ENCODE measurements at places on chromosomes 2 and 18.

- no peak for DNase-seq
These were observed 78.8 kb upstream of the KCNE4 start for GRCh38 chr2:222973237-222973636.

DNA sequence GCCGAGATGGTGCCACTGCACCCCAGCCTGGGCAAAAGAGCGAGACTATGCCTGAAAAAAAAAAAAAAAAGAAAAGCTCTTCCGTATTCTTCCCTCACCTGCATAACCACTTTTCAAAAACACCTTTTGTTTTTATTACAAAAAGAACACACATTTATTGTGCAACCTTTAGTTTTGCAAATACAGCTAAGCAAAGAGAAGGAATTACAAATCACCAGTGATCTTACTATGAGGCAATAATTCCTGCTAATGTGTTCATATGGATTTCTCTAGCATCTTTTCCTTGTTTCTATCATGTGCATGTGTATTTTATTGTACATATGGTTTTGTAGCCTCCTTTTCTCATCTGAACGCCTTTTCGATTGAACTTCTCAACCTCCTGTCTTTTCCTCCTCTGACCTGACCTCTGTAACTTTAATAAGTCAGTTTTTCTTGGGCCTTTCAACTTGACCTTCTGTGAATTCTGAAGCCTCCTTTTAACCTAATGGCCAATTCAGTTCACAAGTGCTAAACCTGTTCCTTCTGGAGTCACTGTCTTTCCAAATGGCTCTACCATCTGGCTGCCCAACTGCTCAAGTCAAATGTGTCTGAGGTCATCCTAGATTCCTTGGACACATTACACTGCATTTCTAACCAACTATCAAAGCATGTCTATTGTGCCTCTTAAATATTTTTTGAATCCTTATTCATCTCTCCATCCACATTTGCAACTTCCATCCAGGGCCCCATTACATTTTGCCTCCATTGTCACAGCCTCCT is 59.1 kb upstream of the DAPL1 start:
- no peak for DNase-seq

GRCh38 chr2:111975053-111975552 is 76.7 kb downstream of the MERTK start:
- DNase-seq = no peak

GRCh38 chr2:10550206-10551001 is 102.3 kb upstream of the ODC1 start:
- no peak for DNase-seq

GRCh38 chr2:128369108-128369555 is 50.5 kb upstream of the HS6ST1 start:
- no peak for DNase-seq

- no peak for DNase-seq
These were observed 26.3 kb upstream of the EPG5 start for GRCh38 chr18:45993438-45993837.

DNA sequence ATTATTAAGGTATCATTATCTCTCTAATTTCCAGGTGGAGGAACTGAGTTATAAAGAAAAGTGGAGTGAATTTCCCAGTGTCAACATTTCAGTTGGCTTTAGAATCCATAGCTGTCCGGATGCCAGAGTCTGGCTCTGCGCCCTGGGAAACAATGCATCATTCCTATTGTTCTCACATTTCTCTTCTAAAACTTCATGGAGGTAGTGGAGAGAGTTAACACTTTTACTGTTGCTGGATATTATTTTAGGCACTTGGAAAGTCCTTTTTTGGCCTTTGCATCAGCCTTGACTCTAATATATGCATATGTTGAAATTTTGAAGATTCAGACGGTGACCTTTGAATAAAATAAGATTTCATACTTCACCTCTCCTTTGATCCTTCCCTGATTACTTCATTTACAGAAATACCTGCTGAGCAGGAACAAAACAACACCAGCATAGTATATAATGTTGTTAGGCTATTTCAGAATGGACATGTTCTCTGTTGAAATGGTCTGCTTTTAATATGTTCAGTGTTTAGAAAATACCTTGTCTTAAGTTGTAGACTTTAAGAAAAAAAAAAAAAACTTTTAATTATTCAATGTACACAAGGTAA is 148.8 kb downstream of the EPHA4 start:
- no peak for DNase-seq

GRCh38 chr2:52345676-52346075 is 1313.7 kb upstream of the NRXN1 start:
- DNase-seq = no peak

- no peak for DNase-seq
These were observed 4.9 kb downstream of the ALPK2 start for GRCh38 chr18:58624011-58624410.

- no peak for DNase-seq
These were observed 276.4 kb downstream of the TGIF1 start for GRCh38 chr18:3726238-3726951.

GRCh38 chr18:69795791-69796190 is 151.9 kb downstream of the CD226 start:
- no peak for DNase-seq

- DNase-seq = no peak
These were observed 286.5 kb upstream of the CRIM1 start for GRCh38 chr2:36069074-36069473.

DNA sequence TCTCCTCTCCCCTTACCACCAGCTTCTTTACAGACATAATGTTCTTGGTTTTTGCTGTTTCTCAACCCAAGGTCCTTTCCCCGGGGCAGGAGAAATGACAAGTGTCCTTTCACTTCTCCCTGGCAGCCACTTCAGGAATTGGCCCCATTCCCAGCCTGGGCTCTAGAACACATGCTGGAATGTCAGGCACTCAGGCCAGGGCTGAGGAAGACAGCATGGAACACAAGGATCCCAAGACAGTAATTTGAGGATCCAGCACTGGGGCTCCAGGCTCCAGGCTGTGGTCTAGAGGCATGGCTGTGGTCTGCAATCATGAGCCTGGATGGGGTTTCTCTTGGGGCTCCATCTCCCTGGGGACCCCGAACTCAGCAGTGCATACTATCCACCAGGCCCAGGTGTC is 201.4 kb downstream of the CELF4 start:
- no peak for DNase-seq

DNA sequence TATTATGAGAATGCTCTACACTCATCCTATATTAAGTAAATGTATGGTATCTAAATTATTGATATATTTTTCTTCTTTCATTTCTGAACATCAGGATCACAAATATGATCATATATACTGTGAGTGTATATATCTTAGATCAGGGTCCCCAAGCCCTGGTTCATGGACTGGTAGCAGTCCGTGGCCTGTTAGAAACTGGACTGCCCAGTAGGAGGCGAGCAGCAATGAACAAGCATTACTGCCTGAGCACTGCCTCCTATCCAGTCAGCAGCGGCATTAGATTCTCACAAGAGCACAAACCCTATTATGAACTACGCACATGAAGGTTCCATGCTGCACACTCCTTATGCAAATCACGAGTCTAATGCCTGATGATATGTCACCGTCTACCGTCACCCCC is 1247.1 kb upstream of the NXPH2 start:
- no peak for DNase-seq

DNA sequence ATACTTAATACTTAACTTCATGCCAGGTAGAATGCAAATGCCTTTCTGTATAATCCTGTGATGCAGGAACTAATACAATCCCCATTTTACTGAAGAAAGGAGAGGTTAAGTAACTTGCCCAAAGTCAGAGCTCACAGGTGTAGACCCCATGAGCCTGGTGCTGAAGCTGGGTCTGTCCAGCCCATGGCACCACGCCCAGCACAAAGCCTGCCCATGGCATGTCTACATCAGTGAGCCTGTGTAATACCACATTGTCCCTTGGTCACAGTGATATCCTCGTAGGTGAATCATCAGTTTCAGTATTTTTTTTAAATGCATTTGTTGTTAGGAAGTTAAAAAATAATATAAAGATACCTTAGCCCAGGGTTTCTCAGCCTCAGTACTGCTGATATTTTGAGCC is 69.9 kb upstream of the MCFD2 start:
- DNase-seq = no peak

DNA sequence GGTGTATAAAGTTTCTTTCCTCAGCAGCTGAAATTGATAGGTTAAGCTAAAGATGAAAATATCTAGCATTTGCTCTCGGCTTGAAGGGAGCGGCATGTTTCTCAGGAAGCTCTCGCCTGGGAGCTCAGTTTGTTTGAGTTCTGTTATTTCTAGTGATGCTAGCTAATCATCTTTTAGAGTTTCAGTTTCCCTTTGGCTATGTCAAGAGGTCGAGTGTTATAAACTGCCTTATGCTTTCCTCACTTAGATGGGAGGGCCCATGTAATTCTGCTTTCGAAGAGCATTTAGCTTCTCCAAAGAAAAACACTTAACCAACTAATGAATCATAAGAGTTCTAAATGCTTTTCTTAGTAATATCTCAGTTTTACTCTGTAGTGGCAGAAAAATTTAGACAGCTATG is 33.6 kb downstream of the PLCL1 start:
- no peak for DNase-seq

GRCh38 chr2:37711308-37711731 is 39.9 kb upstream of the CDC42EP3 start:
- DNase-seq = no peak

DNA sequence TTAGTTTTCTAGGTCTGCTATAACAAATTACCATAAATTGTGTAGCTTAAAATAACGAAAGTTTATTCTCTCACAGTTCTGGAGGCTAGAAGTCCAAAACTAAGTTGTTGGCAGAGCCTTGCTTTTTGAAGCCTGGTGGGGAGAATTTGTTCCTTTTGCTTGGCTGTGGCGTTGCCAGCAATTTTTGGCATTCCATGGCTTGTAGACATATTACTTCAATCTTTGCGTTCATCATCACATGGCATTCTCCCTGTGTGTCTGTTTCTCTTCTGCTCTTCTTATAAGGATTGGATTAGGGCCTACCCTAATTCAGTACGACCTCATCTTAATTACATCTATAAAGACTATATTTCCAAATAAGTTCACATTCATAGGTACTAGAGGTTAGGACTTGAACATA is 217.7 kb downstream of the MBD5 start:
- no peak for DNase-seq

DNA sequence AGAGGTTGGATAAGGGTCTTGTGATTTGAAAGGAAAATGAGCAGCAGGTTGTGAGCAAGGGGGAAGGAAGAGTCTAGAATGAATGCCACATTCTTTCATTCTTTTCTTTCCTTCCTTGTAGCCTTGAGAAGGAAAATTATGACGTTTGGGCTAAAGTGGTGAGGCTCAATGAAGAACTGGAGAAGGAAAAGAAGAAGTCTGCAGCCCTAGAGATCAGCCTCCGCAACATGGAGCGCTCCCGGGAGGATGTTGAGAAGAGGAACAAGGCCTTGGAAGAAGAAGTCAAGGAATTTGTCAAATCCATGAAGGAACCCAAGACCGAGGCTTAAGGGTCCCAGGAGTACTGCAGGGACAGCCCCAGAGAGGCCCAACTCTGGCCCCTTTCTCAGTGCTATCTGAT is 45.3 kb downstream of the BMP10 start:
- no peak for DNase-seq

DNA sequence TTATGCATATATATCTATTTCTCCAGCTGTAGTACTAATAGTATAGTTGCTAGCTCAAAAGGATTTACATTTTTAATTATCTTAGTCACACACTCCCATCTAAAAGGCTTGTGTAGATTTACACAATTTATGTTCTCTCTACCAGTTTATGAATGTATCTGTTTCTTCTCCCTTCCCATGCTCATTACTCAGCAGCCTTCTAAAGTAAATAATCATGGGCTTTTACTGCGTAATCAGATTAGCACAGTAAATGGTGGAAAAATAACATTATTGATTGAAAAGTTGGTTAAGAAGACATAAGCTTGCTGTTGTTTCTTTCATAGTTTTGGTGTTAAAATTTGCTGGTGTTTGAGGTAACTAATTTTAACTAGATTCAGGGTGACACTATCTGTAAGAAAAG is 81.8 kb downstream of the PTPN4 start:
- DNase-seq = no peak

GRCh38 chr2:69985688-69986087 is 24.3 kb upstream of the ASPRV1 start:
- DNase-seq = no peak

GRCh38 chr2:109199790-109200189 is 70.8 kb downstream of the SH3RF3 start:
- DNase-seq = no peak

GRCh38 chr2:12334412-12334966 is 382.2 kb upstream of the TRIB2 start:
- no peak for DNase-seq
